ENCODE measurements at places on chromosomes 12 and 14. TPM values are rescaled to one million over a fixed set of nuclear protein-coding genes. Genes with fewer than 3 reads are reported as not detected.

Gene SERPINA3
- 0.16 TPM for total RNA-seq

Gene ANKRD9
- total RNA-seq: 27.4 TPM

Gene PLXNC1
- total RNA-seq: under 0.01 TPM

Gene DCN
- total RNA-seq: 110 TPM

Gene CCDC197
- not detected for total RNA-seq

Gene RNF31
- 54.6 TPM for total RNA-seq

Gene HRK
- total RNA-seq: under 0.01 TPM

Gene FAM186B
- total RNA-seq: 0.13 TPM

Gene FGFR1OP2
- total RNA-seq: 15.3 TPM

Gene FAM216A
- total RNA-seq: 21.2 TPM

Gene PAN2
- total RNA-seq: 15.6 TPM

Gene MAPKAPK5
- total RNA-seq: 29.4 TPM

Gene GCH1
- total RNA-seq: 6.8 TPM

All from mesangial cell (primary cell).